ENCODE measurements at places on chromosomes 3 and 15.
A peak's percentile ranks its signal among the peaks of the same experiment; 100 is the strongest.

GRCh38 chr15:101488300-101489164, 975 bp downstream of the PCSK6 start:
- peak; percentile 74 for DNase-seq

DNA sequence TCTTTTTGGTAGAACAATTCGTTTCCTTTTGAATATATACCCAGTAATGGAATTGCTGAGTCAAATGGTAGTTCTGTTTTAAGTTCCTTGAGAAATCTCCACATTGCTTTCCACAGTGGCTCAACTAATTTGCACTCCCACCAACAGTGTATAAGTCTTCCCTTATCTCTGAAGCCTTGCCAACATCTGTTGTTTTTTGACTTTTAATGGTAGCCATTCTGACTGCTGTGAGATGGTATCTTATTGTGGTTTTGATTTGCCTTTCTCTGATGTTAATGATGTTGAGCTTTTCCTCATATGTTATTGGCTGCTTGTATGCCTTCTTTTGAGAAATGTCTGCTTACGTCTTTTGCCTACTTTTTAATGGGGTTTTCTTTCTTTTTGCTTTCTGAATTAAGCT, 270.6 kb upstream of the MEIS2 start:
- DNase-seq, result no peak

- DNase-seq, result no peak
These were observed 161.5 kb upstream of the KBTBD8 start for GRCh38 chr3:66836363-66837152.

- DNase-seq, result peak; percentile 64
These were observed at the start of gene ALDH1A2 for GRCh38 chr15:58065445-58066041. TSS of gene ALDH1A2 (minus strand) at chr15:58065711. CDS start at chr15:58065650, 61 bp downstream.

GRCh38 chr3:130341388-130341787, 4.1 kb upstream of the COL6A5 start:
- DNase-seq, result no peak

DNA sequence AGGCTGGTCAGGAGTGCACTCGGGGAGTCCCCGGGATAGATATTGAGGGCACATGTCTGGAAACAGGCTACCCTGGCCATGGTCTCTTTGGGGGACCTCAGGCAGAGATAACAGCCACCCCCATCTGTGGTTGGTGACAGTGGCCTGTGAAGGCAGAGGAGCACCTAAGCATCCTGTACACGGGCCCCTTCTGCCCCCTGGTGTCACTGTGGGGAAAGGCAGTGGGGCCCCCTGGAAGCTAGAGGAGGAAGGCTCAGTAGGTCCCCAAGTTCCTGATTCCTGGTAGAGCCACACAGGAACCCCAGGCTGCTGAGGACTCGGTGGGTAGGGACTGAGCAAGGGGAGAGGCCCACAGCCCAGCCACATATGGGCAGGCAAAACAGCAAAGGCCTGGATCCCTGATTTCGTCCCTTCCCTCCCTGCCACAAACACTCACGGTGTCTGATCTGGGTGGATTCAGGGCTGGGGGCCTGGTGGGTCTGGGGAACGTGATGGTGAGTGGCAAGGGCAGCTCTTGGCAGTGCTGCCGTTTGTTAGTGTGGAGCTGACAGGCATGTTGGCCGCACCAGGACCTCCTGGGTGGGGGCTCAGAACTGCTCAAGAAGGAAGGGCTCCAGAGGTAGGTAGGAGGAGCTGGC, 14.1 kb upstream of the CXCR6 start:
- DNase-seq, result peak; percentile 84

DNA sequence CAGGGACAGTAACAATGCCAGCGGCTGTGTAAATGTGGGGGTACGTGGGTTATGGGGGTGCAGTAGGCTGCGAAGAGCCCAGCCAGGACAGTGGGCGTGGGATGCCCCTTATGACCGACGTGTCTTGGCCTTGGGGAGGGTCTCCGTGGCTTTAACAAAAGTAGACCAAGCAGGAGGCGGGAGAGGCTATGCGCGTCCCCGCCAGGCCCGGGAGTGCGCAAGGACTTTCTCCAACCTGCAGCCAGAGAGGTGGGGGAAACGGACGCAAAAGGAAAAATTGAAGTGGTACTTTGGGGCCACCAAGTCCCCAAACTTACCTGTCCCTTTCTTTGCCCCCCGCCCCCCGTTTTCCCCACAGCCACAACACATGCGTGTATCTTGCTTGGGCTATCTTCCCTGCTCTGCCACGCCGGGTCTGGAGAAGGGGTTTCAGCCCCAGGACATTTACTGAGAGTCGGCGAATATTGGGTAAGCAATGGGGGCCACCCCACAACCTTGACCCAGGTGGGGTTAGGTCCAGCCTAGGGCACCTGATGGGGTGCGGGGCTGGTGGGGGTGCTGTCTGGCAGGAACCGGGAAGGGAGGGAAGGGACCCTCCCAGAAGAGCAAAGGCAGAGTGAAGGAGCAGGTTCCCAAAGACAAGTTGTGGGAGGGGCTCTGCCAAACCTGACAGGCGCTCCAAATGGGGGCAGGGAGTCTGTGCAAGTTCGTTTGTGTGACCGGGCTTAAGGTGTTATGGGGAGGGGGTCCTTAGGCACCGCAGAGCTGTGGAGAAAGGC, 652 bp downstream of the ISLR2 start:
- DNase-seq, result no peak

DNA sequence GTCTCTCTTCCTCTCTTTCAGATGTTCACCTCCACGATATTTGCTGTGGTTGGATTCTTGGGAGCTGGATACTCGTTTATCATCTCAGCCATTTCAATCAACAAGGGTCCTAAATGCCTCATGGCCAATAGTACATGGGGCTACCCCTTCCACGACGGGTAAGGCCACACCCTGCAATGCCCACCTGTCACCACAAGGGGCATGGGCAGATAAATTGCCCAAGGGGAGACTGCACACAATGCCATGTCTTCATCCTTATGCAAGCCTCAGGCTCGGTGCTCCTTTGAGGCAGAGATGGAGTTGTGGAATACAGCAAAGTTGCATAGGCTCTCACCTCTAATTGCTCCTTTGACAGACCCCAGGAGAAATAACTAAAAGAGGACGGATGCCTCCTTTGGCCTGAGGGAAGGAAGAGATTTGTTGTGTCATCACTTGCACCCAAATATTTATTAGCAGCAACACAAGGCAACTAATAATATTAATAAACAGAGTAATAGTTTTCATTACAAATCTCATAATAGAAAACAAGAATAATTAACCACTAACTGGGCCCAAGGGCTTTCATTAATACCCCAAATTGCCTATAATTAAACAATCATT, 13.2 kb downstream of the TM4SF4 start:
- no peak for DNase-seq

- DNase-seq, result no peak
These were observed 78.7 kb upstream of the IGSF10 start for GRCh38 chr3:151539599-151539998.

GRCh38 chr3:188584162-188584529, 430.2 kb downstream of the LPP start:
- DNase-seq, result no peak

DNA sequence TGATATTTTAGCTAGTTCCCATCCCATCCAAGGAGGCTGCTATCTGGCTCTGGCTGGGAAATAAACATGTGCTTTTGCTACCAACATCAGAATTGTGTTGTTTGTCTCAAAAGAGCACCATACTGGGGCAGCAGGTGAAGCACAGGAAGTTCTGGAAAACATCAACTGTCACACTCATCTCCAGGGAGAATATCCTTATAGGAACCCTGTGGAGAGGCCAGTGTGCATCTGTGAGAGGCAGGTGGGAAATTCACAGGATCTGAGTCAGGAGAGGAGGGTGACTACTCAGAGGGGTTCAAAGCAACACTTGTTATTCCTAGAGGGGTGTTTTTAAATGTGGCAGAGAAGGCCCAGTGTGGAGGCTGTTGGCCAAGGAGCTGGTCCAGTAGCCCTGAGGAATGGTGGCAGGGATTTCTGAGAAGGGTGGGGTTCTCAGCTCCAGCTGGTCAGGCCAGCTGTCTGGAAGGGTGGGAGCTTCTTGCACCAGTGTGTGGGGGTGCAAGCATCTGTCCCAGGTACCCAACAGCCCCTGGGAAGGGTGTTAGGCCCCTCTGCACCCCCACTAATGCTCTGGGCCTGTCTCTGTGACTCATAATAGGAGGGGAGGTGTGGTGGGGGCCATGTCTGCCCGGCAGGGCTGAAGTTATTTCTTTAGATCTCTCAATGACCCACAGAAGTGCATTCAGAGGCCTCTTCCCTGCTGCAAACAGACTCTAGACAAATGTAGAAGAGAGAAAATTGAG, 28.7 kb downstream of the RPSA start:
- DNase-seq, result no peak

- DNase-seq, result no peak
These were observed 101.9 kb downstream of the SERPINI1 start for GRCh38 chr3:167837466-167837865.

- peak; percentile 18 for DNase-seq
These were observed 223.6 kb upstream of the TBL1XR1 start for GRCh38 chr3:177420651-177421480.

DNA sequence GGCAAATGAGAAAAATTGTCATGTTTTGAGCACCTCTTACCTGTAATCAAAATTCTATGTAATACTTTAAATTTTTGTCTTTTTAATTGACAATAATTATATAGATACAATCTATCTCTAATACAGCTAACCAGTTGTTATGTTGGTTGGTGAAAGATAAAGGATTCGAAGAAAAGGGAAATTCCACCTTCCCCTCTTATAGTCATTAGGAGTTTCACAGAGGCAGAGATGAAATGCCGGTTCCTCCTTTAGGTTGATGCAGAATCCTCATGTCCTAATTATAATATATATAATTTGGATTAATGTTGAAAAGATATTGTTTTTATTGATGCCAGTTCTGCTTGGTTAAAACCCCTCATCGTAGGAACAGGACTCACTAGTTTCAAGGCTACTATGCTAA, 67.1 kb downstream of the LRCH3 start:
- no peak for DNase-seq
